ENCODE measurements at places on chromosomes 12 and 14.

GRCh38 chr14:59301354-59301753 lies 112.9 kb downstream of the DAAM1 start:
- no peak for DNase-seq

DNA sequence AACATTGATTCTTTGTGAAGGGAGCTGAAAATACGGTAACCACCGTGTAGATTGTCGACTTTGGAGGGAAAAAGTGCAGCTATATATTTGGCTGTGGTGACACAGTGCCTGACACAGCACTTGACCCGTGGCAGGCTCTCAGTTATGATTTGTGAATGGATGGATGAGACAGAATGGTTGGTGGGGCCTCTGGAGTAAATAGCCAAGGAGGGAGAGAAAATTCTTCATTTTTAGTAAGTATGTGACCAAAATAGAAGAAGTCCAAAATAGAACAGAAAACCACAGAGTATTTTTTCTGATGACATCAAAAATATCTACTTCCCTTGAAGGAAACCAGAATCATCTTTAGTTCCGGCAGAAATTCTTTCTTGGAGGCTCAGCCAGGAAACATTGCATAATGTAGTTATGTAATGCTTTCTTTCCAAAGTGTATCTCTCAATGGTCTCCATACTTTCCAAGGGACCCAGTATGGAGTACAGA lies 82.0 kb upstream of the WSCD2 start:
- no peak for DNase-seq

GRCh38 chr12:131454418-131455217 lies 256.3 kb upstream of the SFSWAP start:
- DNase-seq, result no peak

- DNase-seq, result no peak
These were observed 75.3 kb downstream of the CCDC91 start for GRCh38 chr12:28265435-28266042.

GRCh38 chr12:10563966-10564365 lies 49.4 kb downstream of the MAGOHB start:
- no peak for DNase-seq

DNA sequence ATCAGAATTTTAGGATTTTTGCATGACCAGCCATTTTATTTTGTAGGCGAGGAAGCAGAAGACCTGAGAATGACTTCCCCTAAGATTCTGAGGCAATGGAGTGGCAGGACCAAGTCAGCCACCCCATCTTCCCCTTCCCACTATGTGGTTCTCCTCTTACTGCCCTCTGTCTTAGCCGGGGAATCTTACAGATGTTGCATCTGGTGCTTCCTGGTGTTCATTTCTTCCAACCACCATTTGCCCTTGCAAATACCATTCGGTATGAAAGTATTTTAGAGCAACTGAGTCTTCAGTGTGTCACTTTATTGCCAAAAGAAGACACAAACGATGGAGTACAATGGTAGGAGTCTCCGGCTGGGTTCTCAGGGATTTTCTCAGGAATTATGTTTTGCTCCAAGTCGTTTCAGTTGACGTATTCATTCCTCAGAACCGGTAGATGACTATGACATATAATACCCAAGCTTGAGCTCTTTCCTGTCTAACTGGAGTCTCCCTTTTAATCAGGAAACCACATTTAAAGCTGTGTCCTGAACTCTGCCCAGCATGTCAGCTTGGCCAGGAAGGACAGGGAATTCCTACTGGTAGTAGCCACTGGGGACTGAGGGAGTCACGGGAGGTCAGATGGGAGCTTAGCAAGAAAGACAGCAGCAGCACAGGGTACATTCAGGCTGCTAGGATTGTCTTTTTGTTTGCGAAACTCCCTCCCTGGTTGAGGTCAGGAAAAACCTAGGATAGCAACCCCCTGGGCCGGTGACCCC lies 87.0 kb downstream of the SAMD4A start:
- no peak for DNase-seq

- no peak for DNase-seq
These were observed 354.0 kb downstream of the ALG10 start for GRCh38 chr12:34376133-34376799.

DNA sequence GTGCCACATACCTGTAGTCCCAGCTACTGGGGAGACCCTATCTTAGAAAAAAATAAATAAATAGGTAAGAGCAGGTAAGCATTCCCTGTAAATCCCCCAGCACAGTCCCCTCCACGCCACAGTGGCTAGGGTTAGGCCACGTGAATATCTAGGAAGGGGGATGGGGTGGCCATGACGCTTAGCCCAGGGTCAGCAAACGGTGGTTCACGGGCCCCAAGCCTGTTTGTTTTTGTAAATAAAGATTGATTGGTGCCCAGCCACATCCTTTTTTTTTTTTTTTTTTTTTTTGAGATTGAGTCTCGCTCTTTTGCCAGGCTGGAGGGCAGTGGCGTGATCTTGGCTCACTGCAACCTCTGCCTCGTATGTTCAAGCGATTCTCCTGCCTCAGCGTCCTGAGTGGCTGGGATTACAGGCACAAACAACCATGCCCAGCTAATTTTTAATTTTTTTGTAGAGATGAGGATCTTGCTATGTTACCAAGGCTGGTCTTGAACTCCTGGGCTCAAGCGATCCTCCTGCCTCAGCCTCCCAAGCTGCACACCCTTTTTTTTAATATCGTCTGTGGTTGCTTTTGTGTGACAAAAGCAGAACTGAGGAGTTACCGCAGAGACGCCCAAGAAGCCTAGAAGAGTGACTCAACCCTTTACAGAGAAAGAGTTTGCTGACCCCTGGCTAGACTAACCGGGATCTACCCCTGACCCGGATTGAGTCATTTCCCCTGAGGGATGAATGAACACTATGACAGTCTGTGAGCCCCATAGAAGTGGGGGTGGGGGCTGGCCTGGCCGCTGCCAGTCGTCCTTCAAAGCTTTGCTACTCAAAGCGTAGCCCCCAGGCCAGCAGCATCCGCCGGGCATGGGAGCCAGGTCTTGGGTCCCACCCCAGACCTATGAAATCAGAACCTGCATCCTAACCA lies 113.7 kb upstream of the NCOR2 start:
- DNase-seq, result no peak

GRCh38 chr14:102481791-102482238 lies 27.8 kb downstream of the ANKRD9 start:
- no peak for DNase-seq

GRCh38 chr12:67268335-67268895 lies 743 bp upstream of the CAND1 start:
- DNase-seq, result no peak

Measured in effector memory CD8-positive, alpha-beta T cell (primary cell).